ENCODE measurements at places on chromosomes 6 and 20.

GRCh38 chr20:47578543-47578942 lies 76.9 kb downstream of the NCOA3 start:
- DNase-seq, result peak; percentile 30

DNA sequence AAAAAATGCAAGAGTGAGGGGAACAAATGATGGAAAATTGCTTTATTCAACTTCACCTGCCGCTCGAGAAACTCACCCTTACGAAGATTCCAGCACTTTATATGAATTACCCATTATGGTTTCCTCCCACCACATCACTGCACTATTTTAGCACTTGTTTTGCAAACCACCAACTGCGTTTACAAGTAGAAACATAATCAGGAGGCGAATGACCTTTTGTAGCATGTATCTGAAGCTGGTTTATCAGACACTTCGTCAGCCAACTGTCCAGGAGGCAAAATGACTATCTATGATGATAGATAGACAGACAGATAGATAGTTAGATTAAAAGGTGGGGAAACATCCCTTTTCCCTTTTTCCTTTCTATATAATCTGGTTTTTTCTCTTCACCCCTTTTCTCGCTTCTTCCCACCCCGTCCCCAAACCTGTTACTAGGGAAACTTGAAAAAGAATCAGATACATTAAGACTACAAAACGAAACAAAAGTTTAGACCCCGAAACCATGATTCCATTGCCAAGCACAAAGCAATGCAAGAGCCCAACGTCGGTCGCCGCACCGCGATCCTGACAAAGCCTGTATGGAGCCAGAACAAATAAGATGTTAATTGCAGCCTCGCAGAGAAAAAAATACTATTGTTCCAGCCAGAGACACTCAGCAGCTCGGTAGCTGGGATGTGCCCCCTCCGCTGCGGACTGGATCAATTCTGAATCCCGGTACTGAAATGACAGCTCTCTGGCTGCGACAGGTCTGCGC lies 933 bp upstream of the ADGRB3 start:
- DNase-seq, result peak; percentile 18

- DNase-seq, result no peak
These were observed 23.9 kb downstream of the RAET1L start for GRCh38 chr6:150001295-150002008.

DNA sequence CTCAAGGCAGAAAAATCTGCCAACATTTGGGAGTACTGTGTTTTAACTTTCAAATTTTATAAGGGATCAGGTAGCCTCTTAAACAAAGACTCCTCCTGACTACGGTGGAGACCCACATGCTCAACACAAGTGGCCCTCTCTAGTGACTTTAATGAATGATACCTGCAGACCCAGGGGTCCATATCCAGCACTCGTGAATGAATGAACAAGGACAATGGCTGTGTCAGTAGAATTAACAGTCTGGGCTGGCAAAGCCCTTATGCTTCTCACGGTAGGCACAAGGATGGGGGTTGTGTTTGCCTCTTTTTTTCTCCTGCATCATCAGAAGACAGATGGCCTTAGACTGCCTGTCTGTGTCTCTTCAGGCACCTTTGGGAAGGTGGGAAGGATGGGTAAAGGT lies 112.6 kb upstream of the TRAF3IP2 start:
- no peak for DNase-seq

GRCh38 chr6:107763946-107764345 lies 60.2 kb downstream of the SCML4 start:
- DNase-seq, result peak; percentile 80

DNA sequence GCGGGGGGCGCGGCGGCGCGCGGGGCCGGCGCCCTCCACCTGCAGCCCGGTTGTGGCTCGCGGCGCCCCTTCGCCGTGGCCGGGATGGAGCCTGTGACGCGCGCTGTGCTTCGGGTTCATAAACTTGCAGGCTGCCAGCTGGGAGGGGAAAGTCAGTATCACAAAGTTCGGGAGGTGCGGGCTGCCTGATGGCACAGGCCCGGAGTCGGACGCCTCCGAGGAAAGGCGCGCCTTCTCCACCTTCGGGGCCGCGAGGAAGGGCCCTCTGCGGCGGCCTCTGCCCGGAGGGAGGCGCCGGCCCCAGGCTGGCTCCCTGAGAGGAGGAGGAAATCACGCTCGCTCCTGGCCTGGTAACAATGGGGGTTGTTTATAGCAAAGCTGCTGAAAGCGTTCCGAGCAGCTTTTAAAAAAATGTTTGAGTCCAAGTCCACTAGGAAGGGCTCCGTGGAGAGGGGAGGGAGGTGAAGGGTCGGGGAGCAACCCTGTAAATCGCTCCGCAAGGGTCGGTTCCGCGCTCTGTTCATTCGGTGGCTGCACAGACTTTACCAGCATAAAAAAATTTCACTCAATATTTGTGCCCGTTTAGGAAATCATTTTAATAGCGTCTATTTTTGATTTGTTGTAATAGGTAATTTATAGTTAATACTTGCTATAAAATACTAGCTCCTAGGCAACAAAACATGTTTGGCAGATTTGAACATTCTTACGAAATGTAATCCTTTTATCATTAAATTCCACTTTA lies 1.0 kb downstream of the AFDN start:
- peak; percentile 68 for DNase-seq

- no peak for DNase-seq
These were observed 524.8 kb upstream of the ID4 start for GRCh38 chr6:19312241-19312978.

- DNase-seq, result no peak
These were observed 3.5 kb downstream of the LATS1 start for GRCh38 chr6:149714442-149714841.

DNA sequence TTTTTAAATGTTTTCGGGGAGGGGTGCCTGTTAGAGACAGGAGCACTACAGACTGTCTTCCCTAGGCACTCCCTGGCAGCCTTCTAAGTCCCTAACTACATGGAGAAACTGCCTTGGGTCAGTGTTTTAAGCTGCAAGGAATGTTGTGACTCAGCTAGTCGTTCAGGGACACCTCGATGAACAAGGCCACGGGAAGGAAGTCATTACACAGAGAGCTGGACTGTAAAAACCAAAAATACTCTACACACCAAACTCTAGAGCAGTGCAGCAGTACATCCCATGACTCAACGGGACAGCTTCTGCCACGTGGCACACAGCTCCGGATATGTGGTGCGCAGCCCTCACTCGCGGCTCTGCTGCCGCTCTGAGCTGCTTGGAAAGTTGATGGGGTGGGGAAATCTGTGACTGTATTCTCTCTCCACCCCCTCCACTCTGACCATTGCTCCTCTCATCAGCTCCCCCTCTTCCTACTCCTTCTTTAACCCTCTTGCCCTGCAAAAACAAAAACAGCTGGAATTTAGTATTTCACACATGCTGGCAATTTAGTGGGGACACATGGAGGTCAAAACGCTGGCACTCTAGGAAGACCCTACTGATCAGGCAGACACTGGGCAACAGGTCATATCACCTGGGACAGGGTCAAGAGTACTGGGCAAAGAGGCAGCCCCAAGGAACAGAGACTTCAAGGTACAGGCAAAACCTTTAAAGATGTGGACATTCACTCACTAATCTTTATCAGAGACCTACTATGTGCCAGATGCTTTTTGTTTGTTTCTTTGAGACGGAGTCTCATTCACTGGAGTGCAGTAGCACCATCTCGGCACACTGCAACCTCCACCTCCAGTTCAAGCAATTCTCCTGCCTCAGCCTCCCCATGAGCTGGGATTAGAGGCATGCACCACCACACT lies 10.9 kb upstream of the LPIN3 start:
- DNase-seq, result peak; percentile 100

- no peak for DNase-seq
These were observed 279.1 kb downstream of the PRL start for GRCh38 chr6:22017766-22018165.

- no peak for DNase-seq
These were observed 81.6 kb downstream of the DTD1 start for GRCh38 chr20:18669241-18670019.

DNA sequence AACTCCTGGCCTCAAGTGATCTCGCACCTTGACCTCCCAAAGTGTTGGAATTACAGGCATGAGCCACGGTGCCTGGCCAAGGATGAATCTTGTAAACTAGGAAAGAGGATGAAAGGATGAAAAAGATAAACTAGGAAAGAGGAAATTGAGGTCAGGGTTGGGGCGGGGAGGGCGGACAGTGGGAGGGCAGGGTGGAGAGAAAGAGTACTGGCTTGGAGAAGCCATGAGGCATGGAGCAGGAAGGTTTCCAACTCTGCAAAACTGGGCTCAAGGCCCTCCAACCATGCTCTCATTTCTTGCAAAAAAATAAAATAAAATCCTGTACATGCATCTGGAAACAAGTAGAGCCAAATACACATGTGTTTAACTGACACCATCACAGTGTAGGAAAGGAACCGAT lies 256.6 kb upstream of the SGK1 start:
- DNase-seq, result no peak

DNA sequence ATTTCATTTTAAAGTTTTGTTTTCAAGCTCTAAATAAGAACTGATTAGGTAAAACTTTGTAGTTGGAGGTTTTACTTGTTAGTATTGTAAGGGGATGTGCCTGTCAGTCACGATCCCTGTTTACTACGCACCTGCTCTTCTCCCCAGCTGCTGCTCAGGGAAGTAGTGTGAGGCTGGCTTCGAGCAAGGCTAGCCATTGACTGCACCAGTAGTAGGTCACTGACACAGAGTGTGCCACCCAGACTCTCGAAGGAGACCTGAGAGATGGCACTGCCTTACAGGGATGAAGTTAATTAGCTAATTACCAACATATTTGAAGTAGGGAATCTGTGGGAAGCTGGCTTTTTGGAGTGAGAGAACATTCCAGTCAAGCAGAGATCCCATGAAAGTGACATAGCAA lies 89.2 kb downstream of the DNAH8 start:
- no peak for DNase-seq

GRCh38 chr20:44145131-44145775 lies 41.7 kb downstream of the JPH2 start:
- no peak for DNase-seq

DNA sequence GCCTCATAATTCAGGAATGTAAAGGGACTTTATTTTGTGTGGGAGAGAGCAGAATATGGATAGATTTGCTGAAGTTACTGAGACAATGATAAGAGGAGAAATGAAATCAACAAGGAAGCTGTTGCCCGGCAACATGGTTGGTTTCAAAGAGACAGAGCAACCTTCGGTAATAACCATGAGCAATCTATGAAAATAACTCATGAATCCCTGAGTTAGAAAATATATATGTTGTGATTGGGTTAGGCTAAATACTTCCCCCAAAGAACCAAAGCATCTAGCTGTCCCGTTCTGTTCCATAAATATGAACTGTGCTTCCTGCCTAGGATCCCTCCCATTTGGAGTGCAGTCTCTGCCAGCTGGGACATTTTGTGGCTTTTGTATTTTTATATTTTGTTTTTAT lies 23.1 kb downstream of the SERPINB1 start:
- DNase-seq, result peak; percentile 61

Measured in M059J (cell line).